ENCODE measurements at places on chromosomes 2 and 18.

DNA sequence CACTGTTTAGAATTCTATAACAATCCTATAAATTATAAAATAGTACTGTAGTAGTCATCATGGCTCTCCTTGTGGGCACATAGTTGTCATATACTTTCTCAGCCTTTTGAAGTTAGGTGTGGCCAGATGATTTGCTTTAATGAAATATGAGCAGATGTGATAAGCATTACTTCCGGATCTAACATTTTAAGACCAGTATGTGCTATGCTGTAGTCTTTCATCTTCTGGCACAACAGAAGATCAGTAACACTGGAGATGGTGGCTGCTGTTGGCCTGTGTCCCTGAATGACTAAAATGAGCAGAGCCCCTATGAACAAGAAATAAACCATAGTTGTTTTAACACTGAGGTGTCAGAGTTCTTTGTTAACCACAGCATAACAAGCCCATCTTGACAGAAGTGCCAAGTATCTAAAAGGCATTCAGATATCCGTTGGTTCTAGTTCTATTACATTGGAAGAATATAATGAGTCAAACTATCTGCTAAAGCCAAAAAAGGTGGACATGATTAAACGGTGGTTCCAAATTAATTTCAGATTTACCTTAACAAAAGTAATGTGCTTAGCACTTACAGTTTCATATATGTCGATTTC, 6.3 kb downstream of the MEX3C start:
- no peak for DNase-seq

- DNase-seq, result no peak
These were observed 76.0 kb upstream of the MEX3C start for GRCh38 chr18:51273437-51273836.

DNA sequence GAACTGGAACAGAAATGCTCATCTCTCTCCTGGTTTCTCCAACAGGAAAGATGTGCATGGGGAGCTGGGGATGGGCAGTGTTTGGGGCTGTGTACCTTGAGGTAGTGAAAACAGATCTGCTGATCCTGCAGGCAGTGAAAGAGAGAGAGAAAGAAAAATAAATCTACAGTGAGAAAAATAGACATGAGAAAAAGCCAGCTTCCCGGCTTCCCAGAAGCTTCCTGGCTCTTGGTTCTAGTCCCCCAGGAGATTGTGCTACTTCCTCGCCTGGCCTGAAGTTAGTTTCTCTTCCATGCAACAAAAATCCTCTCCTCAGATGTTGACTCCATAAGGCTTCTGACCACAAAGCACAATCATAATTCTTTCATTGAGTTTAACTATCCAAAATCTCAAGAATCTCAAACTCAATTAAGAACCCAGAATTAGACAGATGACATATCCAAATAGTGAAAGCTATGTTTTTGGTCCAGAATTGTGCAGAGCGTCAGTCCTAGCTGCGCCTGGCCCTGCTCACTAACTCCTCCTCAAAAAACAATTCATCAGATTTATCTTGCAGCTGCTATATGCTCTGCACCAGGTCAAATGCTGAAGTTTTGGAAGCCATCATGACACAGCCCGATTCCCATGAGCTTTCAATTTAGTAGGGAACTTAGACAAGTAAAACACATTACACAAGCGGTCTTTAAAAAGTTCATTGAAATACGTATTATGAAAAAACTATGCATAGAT, 20.1 kb upstream of the NAB1 start:
- DNase-seq, result no peak

DNA sequence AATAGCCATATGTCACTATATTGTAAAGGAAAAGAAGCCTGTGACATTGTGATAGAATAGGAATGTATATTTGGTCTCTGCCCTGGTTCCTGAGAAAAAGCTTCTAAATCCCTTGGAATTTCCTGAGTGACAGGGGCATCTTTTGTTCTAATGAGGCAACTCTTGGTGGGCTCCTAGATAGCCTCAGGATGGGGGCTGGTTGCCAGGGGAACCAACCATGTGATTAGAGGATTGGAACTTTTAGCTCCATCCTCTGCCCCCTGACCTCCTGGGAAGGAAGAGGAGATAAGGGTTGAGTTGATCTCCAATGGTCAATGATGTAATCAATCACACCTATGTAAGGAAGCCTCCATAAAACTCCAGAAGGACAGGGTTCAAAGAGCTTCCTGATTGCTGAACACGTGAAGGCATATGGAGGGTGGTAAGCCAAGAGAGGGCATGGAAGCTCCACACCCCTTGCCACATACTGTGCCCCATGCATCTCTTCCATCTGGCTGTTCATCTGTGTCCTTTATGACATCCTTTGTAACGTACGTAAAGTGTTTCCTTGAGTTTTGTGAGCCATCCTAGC, 2.9 kb upstream of the ME2 start:
- DNase-seq, result no peak

GRCh38 chr2:27184115-27184514, 27.7 kb upstream of the ATRAID start:
- DNase-seq, result no peak

- DNase-seq, result no peak
These were observed 36.5 kb downstream of the LPIN2 start for GRCh38 chr18:2976218-2977132.

DNA sequence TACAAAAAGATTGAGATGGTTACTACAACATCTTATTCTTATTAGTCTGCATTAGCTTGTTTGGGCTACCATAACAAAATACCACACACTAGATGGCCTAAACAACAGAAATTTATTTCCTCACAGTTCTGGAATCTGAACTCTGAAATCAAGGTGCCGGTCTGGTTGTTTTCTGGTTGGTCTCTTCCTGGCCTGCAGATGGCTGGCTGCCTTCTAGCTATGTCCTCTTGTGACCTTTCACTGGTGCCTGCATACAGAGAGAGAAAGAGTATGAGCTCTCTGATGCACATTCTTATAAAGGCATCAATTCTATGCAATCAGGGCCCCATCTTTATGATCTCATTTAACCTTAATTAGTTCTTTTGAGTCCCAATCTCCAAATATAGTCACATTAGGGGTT, 696.5 kb downstream of the TDRD15 start:
- DNase-seq, result no peak

DNA sequence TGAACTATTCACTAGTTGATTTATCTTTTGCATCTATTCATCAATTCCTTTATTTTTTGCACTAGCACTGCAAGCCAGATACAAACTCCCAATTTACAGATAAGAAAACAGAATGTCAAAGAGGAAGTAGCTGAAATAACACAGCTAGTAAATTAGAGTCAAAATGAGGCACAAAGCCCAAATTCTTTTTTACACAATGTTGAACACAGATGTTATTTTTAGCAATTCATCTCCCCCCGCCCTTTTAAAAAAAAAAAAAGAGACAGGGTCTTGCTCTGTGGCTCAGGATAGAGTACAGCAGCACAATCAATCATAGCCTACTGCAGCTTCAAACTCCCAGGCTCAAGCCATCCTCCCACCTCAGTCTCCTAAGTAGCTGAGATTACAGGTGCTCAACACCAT, 127.8 kb downstream of the CCBE1 start:
- DNase-seq, result no peak

GRCh38 chr2:77470096-77470495, 52.1 kb downstream of the LRRTM4 start:
- no peak for DNase-seq

- no peak for DNase-seq
These were observed 9.5 kb upstream of the CYBRD1 start for GRCh38 chr2:171512683-171513195.

- DNase-seq, result no peak
These were observed 24.2 kb downstream of the CENPA start for GRCh38 chr2:26809876-26810577.

GRCh38 chr2:234060236-234060635, 9.7 kb downstream of the SPP2 start:
- DNase-seq, result no peak

GRCh38 chr2:207337234-207338219, 171.8 kb upstream of the KLF7 start:
- no peak for DNase-seq

- no peak for DNase-seq
These were observed 22.9 kb upstream of the CIDEA start for GRCh38 chr18:12231040-12231882.

DNA sequence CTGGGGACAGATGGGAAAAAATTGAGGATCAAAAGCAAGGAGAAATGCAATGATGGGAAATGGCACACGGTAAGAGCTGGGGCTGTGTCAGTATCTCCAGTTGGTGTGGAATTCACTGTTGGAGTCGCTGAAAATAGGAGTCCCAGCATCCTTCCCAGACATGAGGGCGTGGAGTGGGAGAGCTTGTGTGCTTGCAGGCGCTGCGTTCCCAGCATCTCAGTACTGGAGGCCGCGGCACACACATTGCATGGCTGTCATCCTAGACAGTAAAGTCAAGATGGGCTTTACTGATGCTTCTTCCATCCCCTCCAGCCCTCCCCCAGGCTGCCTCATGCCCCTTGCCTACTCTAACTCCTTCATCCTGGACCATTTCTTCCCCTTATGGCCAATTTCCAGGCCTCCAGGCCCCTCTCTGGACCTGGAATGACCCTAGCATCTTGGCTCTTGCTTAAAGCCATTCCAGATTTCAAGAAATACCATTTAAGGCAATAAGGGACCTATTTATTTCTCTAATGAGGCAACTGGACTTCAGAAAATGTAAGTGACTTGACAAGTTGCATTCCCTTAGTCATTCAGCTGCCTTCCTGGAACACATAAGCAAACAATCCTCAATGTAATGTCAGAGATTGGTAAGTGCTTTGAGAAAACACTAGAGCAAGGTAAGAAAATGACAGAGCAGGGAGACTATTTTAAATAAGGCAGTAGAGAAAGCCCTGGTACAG, 70.5 kb upstream of the TTC39C start:
- no peak for DNase-seq

DNA sequence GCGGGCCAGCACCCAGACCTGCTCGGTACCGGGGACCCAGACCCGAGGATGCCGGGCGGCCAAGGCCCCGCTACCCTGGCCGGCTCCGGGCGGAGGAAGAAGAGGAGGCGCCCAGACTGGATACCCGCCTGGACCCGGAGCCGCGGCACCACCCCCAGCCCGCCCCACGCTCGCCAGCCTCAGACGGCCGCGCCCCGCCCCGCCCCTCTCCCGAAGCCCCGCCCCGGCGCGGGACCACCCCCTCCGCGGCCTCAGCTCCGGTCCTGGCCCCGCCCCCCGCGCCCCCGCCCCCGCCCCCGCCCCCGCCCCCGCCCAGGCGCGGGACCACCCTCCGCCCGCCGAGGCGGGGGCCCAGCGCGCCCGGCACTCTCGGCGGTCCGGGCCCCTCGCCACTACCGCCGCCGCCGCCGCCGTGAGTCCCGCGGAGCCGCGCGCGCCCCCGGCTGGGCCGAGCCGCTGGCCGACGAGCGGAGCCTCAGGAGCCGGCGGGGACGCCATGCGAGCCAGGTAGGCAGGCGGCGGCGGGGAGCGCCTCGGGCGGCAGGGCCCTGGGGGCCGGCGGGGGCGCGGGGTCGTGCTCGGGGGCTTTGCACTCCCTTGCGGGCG, at the start of gene SH3BP4:
Gene SH3BP4 (plus strand): TSS at position 354 of the 606 bp plus-strand sequence. CDS start 82,986 bp downstream, outside the sequence.
- no peak for DNase-seq

GRCh38 chr2:133589456-133589855, 21.2 kb upstream of the NCKAP5 start:
- no peak for DNase-seq

- DNase-seq, result no peak
These were observed 131.5 kb downstream of the SMAD7 start for GRCh38 chr18:48819276-48819675.

DNA sequence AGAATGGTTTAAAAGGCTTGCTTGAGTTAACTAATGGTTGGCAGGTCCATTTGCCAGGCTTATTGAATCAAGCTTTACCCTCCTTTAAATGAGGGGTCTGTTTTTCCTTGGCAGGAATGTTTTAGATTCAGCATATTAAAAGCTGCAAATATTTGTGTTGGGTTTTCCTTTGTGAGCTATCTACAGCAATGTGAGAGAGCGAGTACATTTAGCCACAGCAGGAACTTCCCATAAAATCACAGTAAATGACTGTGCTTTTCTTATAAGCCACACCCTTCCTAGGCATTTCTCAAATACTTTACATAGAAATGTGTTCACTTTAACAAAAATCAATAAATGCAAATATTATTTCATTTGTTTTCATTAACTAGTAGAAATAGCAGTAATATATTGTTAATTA, 23.9 kb downstream of the CALCRL start:
- DNase-seq, result no peak

DNA sequence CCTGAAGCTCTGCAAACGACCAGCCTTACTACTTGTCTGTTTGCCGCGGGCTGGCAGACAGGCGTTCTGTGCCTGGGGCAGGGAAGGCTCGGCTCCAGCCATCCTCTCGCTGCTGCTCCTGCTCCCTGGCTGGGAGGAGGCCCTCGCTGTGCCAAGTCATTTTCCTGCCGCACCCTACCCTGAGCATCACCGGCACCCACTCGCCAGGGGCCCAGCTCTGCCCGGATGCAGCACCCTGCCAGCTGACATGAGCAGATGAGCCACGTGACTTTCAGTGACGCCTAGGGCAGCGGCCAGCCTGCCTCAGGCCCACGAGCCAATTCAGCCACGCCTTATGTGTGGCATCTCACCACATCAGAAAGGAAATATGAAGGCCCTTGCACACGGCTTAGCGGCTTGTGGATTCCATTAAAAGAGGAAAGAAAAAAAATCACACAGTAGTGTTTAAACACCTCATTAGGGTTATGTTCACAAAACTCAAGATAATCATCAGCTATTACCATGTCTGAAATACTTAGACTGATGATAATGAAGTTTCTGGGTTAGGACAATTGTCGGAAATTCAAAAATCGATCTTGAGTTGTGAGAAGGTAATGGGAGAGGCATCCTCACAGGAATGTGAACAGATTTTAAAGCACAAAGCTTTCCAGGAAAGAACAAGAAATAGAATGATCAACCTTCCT, 250.5 kb downstream of the TWIST2 start:
- DNase-seq, result no peak

GRCh38 chr18:11324956-11325882, 175.8 kb upstream of the PIEZO2 start:
- DNase-seq, result no peak

DNA sequence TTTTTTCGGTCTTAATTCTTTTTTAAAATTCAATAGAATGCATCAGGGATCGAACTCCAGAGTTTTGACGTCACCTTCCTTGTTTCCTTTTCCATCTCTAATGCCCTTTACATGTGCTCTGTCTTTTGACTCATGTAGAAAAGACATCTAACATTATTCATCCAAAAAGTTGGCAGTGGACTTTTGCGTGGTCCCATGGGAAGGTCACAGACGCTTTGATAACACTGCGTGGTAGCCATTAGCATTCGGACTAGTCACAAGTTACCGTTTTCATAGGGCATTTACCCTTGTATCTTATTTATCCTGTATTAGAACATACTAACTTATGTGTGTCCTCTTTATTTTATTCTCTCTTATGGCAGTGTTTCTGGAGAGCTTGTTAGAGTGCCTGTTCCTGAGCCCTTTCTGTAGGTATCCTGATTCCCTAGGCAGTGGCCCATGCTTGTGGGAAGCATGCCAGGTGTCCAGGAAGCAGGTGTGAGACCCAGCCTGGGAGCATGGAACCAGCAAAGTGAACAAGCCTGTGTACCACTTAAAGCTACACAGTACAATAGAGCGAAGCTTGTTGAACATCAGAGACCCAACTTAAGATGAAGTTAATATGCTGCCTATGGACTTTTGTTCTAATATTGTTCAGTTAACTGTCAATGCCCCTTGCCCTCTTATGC, 73.6 kb upstream of the RBM44 start:
- DNase-seq, result no peak

Measured in smooth muscle cell of the brain vasculature (primary cell).